OCI-LY7 (cell line): ENCODE measurements at places on chromosomes 7 and 10.

- DNase-seq, result no peak
Measured at GRCh38 chr7:76346778-76347177, 12.0 kb downstream of the YWHAG start.

DNA sequence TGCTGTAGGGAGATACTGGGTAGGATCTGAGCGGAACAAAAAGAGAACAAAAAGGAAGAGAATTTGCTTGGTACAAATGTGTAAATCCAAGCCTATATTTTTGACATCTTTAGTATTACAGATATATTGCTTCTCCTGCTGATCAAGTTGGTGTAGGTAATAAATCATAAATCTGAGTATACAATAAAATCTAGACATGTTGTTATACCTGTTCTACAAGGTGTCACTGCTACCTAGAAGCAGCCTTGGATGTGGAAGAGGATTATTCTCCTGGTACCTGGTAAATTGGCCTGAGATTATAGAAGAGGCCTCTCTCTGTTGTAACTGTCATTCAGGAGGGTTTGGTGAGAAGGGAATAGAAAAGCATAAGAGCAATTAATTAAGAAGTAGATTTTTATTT, 89.9 kb upstream of the LSM8 start:
- DNase-seq, result no peak

DNA sequence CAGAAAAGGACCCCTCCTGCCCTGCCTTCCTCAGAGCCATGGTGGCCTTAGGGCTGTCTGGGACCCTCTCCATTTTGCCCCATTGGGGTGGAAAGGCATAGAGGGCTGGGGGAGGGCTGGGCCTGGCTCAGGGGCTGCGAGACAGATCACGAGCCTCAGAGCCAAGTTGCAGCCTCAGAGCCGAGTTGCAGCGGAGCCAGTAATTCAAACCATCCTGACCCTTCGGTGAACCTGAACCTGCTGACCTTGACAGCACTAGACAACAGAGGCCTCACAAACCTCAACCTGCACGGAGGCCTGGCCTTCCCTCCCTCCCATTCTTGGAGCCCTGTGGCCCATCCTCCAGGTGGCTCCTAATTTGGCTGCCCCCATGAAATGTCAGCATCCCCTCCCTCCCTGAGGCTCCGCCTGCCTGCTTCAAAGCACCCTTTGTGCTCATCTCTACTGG, 45.4 kb downstream of the PAX2 start:
- DNase-seq, result no peak

GRCh38 chr10:122295451-122295809, 24.3 kb downstream of the BTBD16 start:
- no peak for DNase-seq

- DNase-seq, result no peak
Measured at GRCh38 chr7:100598425-100598824, 3.7 kb upstream of the PCOLCE start.

DNA sequence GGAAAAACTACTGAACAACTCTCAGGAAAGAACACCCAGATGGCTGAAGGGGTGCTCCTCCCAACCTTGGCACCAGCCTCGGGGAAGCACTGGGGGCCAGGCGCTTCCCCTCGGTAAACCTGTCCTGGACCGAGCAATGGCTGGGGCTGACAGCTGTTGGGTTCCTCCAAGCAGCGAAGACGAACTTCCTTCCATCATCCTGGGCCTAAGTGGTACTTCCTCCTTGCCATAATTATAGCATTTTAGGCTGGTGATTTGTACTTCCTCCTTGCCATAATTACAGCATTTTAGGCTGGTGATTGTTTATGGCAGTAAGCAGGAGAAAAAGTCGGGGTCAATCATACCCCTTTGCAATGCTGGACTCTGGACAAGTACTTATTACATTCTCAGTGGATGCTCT, 69.3 kb downstream of the MYOF start:
- DNase-seq, result peak; percentile 19

- DNase-seq, result no peak
Measured at GRCh38 chr7:36723951-36724664, at the start of gene AOAH. Gene AOAH (minus strand): TSS chr7:36724494. CDS start chr7:36724148, 346 bp downstream.

DNA sequence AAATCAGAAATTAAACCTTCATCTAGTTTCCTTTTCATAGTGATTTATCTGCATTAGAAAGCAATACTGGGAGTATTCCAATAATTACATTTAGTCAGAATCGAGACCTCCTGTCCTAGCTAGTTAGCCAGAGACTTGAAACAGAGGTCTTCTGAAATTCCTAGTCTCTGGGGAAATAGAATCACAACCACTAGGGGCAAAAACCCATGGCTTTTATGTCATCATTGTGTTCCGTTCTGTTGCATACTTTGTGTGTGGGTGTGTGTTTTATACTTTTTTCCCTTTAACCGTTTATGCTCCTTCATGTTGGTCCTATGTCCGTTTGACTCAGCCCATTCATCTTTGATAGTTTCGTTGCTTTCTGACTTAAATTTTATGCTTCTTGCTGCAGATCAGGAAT, 79.8 kb downstream of the RALA start:
- DNase-seq, result no peak

DNA sequence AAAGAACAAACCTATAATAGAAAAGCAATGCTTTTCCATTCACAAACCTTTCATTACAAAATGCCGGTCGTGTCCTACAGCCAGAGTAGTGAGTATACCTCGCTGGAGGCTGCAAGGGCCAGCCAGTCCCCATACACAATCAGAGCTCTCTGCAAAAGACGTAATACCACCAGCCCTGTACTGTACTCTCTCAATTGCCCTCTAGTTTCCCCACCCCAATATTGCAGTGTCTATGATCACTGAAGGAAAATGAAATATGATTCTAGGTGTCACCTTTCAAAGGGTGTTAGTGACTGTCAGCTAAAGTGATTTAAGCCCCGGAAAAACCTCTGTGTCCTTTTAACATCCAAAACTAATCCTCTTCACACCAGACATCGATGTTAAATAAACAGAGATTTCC, 24.8 kb downstream of the PLXNA4 start:
- DNase-seq, result no peak

DNA sequence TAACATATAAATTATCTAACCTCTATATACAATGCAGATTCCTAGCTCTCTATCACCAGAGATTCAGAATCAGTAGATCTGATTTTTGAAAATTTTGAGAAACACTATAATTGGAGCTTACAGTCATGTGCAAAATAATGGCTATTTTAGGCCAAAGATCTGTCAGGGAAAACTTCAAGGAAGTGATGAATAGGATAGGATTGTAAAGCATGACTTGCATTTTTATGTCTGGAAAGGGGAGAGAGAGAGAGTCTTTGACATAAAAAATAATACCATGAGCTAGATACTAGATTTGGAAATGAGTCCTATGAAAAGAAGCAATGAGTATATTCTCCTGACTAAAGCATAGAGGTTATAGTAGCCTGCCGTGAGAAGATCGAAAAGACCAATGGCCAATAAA, 181.1 kb downstream of the SDHAF3 start:
- no peak for DNase-seq

DNA sequence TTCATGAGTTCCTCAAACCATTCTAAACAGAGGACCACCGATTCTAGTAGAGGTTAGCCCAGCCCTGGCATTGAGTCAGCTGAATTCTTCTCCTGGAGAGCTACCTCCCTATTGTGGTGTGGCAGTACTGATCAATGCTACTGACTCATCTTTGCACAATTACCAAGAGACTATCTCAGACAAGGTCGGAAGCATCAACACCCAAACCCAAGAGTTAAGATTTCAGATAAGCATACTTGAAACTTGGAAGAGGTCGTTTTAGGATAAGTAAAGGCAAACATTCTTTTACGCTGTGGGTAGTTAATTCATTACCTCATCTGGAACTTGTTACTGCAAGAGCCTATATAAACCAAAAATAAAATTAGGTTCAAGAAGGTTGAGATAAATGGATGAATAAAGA, 154.6 kb upstream of the NRBF2 start:
- no peak for DNase-seq

GRCh38 chr10:77144656-77145055, 493.0 kb downstream of the KCNMA1 start:
- no peak for DNase-seq

GRCh38 chr10:131676046-131676799, 224.6 kb upstream of the PPP2R2D start:
- DNase-seq, result no peak

GRCh38 chr7:135964274-135964673, 12.9 kb downstream of the MTPN start:
- no peak for DNase-seq

DNA sequence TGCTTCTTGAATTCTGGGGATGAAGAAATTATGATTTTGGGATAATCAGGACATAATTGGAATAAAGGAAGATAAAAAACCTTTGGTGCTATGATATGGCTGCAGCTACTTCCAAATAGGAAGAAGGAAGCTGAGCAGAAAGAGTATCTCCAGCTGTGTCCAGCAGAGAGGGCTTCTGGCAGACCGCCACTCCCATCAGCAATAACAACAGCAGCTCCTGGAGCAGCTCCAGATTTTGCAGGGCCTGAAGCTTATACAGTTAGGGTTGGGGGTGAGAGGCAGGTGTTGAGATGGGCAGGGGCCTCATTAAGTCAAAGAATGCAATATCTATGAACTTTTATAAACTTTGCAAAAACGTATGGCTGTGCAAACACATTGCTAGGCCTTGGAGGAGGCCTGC, 62.3 kb downstream of the C10orf120 start:
- DNase-seq, result no peak

- DNase-seq, result no peak
Measured at GRCh38 chr7:55345292-55345691, 19.8 kb upstream of the LANCL2 start.

DNA sequence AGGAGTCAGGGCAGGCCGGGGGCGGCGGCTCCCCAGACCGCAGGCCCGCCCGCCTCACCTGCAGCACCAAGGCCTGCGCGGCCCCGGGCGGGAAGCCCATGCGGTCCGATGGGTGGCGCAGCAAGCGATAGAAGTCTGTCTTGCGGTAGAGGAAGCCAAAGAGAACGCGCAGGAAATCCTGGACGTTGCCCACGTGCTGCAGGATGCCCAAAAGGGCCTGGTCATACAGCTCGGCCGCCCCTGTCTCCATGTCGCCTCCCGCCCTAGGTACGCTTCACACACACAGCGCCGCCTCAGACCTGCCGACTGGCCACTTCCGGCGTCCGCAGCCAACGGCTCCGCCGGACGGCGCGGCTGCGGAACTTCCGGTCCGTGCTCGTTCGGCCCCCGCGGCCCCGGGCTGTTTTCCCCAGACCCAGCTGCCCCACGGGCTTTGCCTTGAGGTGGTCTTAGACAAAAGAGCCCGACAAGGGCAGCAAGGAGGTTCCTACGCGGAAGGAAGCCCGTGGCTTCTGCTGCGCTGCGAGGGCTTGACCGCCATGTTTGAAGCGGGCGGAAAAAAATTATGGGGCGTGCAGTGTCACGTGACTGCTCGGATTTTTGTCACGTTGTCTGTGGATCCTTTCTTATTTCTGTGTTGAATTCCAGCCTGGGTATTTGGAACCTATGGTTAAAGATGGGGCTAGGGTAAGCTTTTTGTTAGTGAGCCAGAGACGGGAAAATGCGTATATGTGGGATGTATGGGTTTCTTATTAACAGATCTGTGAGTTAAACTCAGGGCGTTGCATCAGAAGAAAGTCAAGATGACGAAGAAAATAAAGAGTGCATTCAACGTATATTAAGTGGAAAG, at the start of gene NUDCD3:
NUDCD3 (minus strand) TSS at position 308 of the 850 bp plus-strand sequence; CDS start at position 250, 58 bp downstream.
- DNase-seq, result peak; percentile 92

DNA sequence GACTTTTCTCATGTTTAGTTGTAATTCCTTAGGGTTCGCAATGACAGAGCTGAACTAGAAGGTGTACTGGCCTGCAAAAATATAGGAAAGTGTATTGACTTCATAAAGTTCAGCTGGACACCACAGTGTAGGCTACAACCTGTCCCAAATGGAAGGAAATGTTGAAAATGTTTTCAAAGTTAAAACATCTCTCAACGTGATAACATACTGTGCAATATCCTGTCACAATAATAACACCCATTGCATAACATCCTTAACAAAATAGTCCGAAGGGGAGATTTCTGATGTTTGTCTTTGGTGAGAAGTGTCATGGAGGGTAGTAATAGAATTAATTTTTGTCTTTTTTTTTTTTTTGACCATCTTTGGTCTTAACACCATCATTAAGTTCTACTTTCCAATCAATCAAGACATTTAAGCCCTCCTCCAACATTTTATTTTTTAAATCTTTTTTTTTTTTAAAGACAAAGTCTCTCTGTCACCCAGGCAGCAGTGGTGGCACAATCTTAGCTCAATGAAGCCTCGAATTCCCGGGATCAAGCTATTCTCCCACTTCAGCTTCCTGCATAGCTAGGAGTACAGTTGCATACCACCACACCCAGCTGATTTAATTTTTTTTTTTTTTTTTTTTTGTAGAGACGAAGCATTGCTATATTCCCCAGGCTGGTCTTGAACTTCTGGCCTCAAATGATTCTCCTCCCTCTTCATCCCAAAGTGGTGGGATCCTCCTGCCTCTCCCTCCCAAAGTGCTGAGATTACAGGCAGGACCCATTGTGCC, 45.7 kb downstream of the DYNC1I1 start:
- DNase-seq, result no peak

DNA sequence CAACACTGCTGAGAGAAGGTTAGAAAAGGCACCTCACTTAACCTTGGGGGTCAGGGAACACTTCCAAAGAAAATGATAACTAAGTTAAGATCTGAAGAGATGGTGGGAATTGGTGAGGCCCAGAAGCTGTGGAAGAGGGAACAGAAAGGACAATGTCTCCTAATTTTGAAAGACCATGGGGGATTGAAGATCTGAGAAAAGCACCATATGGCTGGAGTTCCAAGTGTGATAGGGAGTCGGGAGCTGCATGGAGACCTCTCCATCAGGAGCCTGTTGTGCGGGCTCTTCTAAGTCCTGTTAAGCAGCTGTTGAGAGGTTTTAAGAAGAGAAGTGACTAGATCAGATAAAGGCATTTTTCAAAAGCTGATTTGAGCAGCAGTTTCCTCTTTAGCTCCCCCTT, 254.3 kb downstream of the CDK14 start:
- no peak for DNase-seq

DNA sequence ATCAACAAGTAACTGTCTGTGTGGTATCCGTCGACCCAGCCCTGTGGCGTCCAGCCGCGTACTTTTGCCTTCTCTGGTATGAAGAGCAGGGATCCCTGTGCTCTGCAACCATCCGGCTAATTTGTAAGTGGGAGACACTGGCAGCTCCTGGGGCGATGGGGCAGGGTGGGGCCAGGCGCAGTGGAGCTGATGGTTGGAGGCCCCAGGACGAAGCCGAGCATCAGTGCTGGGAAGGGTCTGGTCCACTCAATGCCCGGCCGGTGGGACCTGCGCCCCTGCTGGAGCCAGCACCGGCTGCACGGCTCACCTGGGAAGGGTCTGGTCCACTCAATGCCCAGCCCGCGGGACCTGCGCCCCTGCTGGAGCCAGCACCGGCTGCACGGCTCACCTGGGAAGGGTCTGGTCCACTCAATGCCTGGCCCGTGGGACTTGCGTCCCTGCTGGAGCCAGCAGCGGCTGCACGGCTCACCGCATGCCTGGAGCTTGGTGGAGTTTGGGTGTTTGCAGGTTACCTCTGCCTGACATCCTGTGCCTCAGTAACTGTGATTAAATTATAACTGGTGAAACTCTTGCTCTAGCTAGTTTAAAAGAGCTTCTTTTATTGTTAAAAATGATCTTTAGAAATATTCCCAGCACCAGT, 96.1 kb downstream of the NKX6-2 start:
- no peak for DNase-seq

- DNase-seq, result peak; percentile 43
Measured at GRCh38 chr7:122544463-122544862, 154.5 kb downstream of the RNF133 start.
